Stimulated activated CD8-positive, alpha-beta memory T cell treated with anti-CD3 and anti-CD28 coated beads, Interleukin-4, amount 100 ng/mL, for 48 hours (primary cell): ENCODE measurements at places on chromosomes 12 and 14.

- no peak for DNase-seq
Measured at GRCh38 chr12:49088932-49089330, 5.7 kb downstream of the DHH start.

GRCh38 chr12:66467932-66468331 lies 165.6 kb downstream of the HELB start:
- DNase-seq, result no peak

DNA sequence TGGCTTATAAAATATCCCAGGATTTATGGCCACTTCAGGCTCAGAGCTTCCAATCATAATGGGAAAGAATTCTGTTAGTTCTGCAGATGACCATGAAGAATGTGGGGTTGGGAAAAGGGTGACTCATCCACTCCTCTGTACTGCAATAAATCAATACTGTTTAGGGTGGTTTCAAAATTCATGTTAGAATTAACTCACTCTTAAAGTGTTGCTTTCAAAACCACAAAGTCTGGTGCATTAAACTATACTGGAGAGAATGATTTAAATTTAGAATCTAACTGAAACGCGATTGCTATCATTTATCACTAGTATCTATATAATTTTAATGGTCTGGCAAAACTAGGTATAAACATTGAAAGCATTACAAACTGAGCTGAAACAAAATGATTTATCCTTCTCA lies 798 bp downstream of the CCDC198 start:
- DNase-seq, result no peak

DNA sequence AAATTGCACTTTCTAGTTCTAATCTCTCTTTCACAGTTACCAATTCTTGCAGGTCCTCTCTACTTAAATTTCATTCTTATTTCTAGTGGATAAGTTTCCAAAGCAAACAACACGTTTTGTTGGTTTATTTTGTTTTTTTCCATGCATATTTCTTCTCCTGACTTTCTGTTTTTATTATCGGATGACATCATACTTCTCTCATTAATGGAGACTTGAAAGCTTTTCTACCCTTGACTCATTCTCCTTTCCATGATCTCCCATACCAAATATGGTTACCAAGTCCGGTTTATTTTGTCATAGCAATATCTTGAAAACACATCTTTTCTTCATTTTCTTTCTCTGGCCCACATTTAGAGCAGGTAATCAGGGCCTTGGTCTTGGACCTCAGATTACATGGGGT lies 796.5 kb downstream of the GALC start:
- DNase-seq, result no peak

DNA sequence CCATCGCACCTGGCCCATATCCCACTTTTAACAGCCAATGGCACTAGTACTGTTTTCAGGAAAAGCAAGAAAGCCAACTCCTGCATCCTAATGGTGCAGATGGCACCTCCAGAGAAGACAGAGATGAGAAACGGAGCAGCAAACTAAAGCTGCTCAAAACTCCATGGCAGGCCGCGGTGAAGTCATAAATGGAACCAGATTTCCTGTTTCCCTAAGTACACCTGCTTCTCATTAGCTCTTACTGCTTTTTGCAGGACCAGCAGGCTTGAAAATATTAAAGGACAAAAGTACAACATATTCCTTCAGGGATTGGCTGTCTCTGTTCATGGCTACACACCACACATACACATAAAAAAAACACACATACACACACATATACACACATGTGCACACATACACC lies 36.7 kb upstream of the LGALS3 start:
- DNase-seq, result no peak

GRCh38 chr12:112870267-112870980 lies 36.3 kb upstream of the OAS1 start:
- DNase-seq, result no peak

- no peak for DNase-seq
Measured at GRCh38 chr12:30142301-30142700, 358.6 kb upstream of the TMTC1 start.

DNA sequence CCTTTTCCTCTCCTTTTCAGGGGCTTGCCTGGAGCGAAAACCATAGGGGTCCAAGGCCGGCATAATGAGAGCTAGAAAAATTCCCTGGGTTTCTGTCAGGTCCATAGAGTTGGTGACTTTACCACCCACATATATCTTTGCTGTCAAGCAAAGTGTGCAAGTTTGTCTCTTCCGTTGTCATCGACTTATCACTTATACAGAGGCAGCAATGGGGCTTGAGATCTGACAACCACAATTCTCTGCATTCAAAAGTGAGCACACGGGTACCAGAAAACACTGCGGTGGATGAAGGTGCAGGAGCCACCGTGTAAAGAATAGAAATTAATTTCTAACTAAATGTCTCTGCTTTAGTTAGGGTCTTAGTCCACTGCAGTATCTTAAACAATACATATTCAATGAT lies 162.3 kb downstream of the DAD1 start:
- no peak for DNase-seq

DNA sequence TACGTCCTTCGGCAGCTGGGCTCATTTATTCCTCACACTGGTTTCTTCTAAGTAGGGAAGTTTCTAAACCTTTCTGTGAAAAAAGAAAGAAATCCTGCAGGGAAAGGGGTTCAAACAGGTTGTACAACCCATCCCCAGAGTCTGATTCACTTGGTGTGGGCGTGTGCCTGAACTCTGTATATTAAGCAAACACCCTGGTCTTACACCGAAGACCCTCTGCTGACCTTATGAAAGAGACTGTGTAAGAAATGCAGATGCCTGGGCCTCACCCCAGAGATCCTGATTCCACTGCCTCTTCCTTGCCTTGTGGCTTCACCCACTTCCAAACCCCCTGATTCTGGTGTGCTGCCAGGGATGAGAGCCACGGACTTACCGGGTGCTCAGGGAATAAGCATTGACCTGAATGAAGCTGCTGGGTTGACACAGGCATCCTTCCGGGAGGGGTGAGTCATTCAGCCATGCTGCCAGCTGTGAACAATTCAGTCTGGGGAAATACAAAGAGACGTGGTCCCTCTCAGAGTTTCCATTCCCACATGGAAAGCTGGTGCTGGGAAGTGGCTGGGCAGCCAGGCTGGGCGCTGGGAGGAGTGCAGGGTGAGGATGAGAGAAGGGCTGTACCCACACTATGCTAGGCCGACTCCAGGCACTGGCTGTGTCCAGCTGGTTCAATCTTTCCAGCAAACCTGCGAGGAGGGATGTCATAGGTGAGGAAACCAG lies 26.5 kb upstream of the ACTN1 start:
- DNase-seq, result no peak

DNA sequence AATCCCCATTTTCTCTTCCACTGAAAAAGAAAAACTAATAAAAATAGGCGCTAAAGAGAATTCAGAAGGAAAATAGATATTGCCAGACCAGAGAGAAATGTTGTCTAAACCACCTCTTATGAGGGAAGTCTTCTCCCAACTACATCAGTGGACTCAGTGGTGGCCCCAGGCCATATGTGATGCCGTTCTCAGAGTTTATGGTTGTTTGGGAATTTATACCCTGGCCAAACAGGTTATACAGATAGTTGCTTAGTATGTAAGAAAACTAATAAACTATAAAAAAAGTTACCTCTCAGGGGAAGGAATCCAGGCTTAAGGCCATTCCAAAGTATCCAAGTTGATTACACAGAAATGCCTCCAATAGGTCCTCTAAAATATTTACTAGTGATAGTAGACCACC lies 103.4 kb upstream of the RBM19 start:
- DNase-seq, result no peak

DNA sequence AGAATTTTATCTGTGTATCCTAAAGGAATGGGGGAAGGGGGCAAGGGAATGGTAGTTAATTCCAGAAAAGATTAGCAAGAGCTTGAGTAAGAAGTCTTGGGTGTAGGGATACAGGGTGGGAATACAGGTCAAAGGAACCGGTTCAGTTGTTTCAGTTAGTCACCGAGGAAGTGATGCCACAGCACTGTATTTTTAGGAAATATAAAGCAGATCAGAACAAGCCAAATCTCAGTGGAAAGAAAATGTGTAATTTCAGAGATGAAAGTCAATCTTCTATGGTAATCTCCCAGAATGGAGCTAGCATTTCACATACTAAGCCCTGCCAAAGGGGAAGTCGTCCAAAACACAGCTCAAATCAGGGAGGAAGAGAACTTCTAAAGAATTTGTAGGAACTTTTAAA lies 4.7 kb upstream of the TUBA1C start:
- DNase-seq, result no peak

- no peak for DNase-seq
Measured at GRCh38 chr12:127570793-127571360, 696.1 kb upstream of the TMEM132C start.

GRCh38 chr14:69047255-69047654 lies 68.2 kb upstream of the ACTN1 start:
- DNase-seq, result no peak

- no peak for DNase-seq
Measured at GRCh38 chr12:69211160-69211559, 28.2 kb upstream of the CPSF6 start.

DNA sequence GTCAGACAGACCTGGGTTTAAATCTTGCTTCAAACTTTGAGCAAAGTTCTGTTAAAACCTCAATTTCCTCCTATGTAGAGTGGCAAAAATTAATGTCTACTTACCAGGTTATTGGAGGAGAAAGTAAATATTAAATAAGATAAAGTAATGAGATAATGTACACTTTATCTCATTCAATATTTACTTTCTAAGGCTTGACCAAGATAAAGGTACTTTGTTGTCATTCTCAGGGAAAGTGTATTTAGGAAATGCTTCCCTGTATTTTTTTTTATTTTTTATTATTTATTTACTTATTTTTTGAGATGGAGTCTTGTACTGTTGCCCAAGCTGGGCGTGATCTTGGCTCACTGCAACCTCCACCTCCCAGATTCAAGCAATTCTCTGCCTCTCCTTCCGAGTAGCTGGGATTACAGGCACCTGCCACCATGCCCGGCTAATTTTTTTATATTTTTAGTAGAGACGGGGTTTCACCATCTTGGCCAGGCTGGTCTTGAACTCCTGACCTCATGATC lies 4.7 kb downstream of the FAM161B start:
- DNase-seq, result no peak

GRCh38 chr14:61591862-61592261 lies 103.5 kb upstream of the HIF1A start:
- DNase-seq, result no peak

GRCh38 chr12:59425798-59426197 lies 170.0 kb upstream of the SLC16A7 start:
- DNase-seq, result no peak

DNA sequence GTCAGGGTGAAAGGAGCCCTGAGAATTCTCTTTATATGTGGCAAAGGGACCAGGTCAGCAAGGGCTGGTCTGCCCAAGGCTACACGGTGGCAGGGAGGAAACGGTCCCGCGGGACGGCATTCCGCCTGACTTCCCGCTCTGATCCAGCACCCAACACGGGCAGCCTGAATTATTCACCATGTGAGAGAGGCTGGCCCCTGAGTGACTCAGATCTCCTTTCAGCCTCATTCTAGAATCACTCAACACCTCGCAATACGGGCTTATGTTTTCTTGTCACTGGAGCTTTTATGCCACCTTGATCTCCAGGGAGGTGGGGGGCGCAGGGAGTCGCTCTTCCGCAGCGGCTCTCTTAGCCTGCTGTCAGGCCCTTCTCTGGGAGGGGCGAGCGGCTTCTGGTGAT lies 8.5 kb downstream of the LRTM2 start:
- DNase-seq, result no peak

GRCh38 chr14:64549791-64550620 lies at the start of gene PPP1R36:
Gene PPP1R36, plus strand, starts transcription at chr14:64549961. Its CDS starts 37 bp downstream, at chr14:64549998.
- peak; percentile 63 for DNase-seq

- DNase-seq, result no peak
Measured at GRCh38 chr12:95390932-95391331, 83.0 kb upstream of the METAP2 start.

GRCh38 chr14:102605029-102605428 lies 12.6 kb downstream of the RCOR1 start:
- DNase-seq, result no peak

DNA sequence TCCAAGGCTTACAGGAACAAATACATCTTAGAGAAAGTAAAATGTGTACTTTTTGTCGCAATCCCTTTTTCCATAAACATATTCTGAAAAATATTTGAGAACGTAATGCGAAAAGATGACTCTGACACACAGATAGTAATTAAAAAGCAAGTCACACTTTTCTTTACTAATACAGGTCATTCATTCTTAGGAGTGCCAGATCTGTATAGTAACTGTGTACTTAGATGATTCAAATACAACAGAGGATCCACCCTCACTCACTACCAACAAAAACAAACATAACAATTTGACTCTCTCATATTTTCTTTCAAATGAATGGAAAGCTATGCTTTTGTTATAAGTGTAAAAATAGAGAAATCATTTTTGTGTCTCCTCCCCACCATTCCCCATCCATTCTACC lies 795.4 kb downstream of the SLC6A15 start:
- DNase-seq, result no peak

DNA sequence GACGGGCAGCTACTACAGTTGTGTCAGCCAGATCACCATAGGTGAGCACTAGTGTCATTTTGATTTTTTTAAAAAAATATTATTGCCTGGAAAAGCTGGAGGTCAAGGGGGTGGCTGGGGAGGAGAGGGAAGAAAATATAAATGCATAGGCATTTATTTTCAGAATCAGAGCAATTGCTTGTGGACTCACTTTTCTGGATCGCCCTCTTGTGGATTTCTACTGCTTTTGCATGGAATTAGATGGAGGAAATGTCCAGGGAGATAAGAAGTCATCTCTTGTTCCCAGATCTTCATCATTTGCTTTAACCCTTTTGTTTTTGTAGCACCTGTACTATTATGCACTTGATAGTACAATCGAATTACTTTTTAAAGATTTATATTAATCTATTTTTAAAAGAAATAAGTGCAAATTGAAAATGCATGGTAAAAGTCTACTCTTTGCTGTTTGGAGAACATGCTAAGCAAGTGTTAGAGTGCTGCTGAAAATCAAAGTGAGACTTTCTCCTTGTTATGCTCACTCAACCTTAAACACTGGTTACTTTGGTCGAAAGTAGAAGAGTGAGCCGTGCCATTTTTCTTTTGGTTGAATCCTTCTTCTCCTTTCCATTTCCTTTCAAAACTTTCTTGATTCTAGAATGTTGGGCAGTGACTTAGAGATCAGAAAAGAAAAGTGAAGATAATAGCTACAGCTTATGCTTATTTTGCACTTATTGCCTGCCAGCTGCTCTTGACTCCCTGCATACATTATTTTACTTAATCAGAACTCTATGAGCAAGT lies 60.6 kb upstream of the ANO4 start:
- no peak for DNase-seq

DNA sequence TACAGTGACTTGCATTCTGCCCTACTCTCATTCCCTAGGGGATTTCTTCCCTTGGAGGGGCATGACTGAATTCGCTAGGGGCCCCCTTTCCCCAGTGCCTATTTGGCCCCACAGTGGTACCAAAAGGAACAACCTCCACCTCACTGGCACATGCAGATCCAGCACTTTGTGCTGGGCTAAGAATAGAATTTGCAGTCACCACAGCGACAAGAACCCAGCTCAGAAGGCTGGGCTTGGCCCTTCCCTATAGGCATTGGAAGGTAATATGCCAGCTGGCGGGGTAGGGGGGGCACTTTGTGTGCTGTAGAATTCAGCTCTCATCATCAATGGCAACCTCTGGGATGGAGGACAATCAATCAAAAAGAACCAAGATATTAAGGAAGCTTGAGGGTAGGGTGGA lies 13.9 kb downstream of the BAZ2A start:
- no peak for DNase-seq

- DNase-seq, result peak; percentile 32
Measured at GRCh38 chr14:91202234-91202974, 42.1 kb downstream of the GPR68 start.

- DNase-seq, result no peak
Measured at GRCh38 chr14:64064447-64064846, 211.6 kb downstream of the SYNE2 start.

GRCh38 chr14:102733326-102733725 lies 43.9 kb upstream of the TRAF3 start:
- DNase-seq, result no peak
